ENCODE measurements at places on chromosomes 2 and 18. TPM values are rescaled to one million over a fixed set of nuclear protein-coding genes. Genes with fewer than 3 reads are reported as not detected.

GRCh38 chr2:99624677-99625076 is 134.9 kb upstream of the REV1 start:
- no peak for DNase-seq

- no peak for DNase-seq
Observed at GRCh38 chr2:215171796-215172195, 33.4 kb upstream of the ABCA12 start.

GRCh38 chr2:98869272-98869641 is 66.8 kb downstream of the CRACDL start:
- DNase-seq = no peak

Gene DNAJC10
- total RNA-seq = 140 TPM

Gene TMEFF2
- total RNA-seq = 18.1 TPM

Gene RGPD5
- total RNA-seq = 111 TPM

- no peak for DNase-seq
Observed at GRCh38 chr18:7658701-7659100, 91.6 kb downstream of the PTPRM start.

Measured in mesothelial cell of epicardium (in vitro differentiated cells).